ENCODE measurements at places on chromosomes 3 and 15. TPM values are rescaled to one million over a fixed set of nuclear protein-coding genes. Genes with fewer than 3 reads are reported as not detected.
A peak's percentile ranks its signal among the peaks of the same experiment; 100 is the strongest.

GRCh38 chr3:112463250-112463649 is 36.0 kb downstream of the BTLA start:
- no peaks in the 10 kb centered on the region for H3K27me3 ChIP-seq
- peak overlapping the region; percentile 54 for H3K4me3 ChIP-seq
- peaks cover 70% of the 10 kb centered on the region for H3K36me3 ChIP-seq
- peaks cover 78% of the 10 kb centered on the region for H3K4me1 ChIP-seq

GRCh38 chr15:35540885-35541284 is 5.1 kb downstream of the DPH6 start:
- peaks cover 4% of the 10 kb centered on the region for H3K4me1 ChIP-seq
- no peak for DNase-seq
- H3K27me3 ChIP-seq = no peaks in the 10 kb centered on the region

DNA sequence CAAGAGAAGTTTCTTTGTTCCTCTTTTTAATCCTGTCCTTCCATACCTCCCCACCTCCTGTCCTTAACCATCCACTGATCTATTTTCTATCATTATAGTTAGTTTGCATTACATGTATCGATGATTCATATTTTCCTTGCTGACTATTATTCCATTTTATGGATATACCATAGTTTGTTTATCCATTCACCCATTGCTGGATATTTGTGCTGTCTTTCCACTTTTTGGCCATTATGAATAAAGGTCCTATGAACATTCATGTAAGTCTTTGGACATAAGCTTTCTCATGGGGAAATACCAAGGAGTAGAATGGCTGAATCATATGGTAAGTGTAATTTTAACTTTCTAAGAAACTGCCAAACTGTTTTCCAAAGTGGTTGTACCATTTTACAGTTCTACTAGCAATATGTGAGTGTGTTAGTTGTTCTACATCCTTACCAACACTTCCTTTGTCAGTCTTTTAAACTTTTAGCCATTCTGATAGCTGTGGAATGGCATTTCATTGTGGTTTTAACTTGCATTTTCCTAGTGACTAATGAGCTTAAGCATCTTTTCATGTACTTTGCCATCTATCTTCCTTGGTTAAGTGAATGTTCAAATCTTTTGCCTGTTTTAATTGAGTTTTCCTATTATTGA is 11.7 kb downstream of the ATP6V1A start:
- DNase-seq = no peak
- H3K4me3 ChIP-seq = no peak overlapping the region
- H3K4me1 ChIP-seq = peaks cover 15% of the 10 kb centered on the region
- H3K27ac ChIP-seq = no peak overlapping the region
- H3K27me3 ChIP-seq = no peaks in the 10 kb centered on the region

DNA sequence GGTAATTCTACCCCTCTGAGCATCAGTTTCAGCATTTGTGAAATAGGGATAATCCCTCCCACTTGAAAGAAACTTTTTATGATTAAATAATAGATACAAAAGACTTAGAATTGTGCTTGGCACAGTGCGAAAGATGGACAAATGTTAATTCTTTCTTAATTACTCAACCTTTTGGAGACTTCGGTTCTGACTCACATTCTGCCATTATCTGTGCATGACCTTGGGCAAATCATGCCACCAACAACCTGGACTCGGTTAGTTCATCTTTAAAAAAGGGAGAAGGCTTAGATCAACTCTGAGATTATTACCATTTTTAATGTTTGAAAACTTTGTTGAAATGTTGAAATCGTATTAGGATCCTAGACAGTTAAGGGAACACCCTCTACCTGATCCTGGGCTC is 40.6 kb upstream of the POLR2M start:
- H3K36me3 ChIP-seq = no peaks in the 10 kb centered on the region
- H3K27me3 ChIP-seq = peaks cover 11% of the 10 kb centered on the region
- no peak for DNase-seq
- H3K4me3 ChIP-seq = no peak overlapping the region
- peaks cover 3% of the 10 kb centered on the region for H3K4me1 ChIP-seq

- no peaks in the 10 kb centered on the region for H3K27me3 ChIP-seq
- peaks cover 35% of the 10 kb centered on the region for H3K36me3 ChIP-seq
- no peak overlapping the region for H3K27ac ChIP-seq
- H3K4me1 ChIP-seq = peaks cover 3% of the 10 kb centered on the region
- DNase-seq = no peak
These were observed 48.1 kb downstream of the HSPBAP1 start for GRCh38 chr3:122745369-122746021.

HRG gene
- total RNA-seq = not detected

GPR62 gene
- total RNA-seq = not detected

DNA sequence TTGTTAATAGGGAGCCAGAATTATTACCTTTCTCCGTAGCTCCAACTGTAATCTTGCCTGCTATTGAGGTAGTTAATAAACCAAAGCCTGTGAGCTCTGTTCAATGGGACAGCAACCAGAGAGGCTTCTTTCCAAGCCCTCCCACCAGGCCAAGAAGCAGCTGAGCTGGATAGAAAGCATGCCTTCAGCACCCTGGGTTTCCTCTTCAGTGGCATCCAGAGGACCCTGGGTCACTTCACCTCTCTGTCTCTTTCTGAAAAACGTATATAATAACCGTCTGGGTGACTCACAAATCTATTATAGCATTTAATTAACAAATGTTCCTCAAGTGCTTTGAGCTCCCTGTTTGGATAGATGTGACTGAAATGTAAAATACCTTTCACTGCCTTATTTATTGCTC is 420.0 kb downstream of the LPP start:
- no peak overlapping the region for H3K4me3 ChIP-seq
- peaks cover 5% of the 10 kb centered on the region for H3K4me1 ChIP-seq
- no peak overlapping the region for H3K27ac ChIP-seq
- H3K36me3 ChIP-seq = no peaks in the 10 kb centered on the region
- no peak for DNase-seq

GRCh38 chr3:148998297-148998696 is 7.0 kb downstream of the GYG1 start:
- peaks cover 27% of the 10 kb centered on the region for H3K4me1 ChIP-seq
- peak overlapping the region; percentile 16 for H3K27ac ChIP-seq
- no peaks in the 10 kb centered on the region for H3K27me3 ChIP-seq
- DNase-seq = no peak

DNA sequence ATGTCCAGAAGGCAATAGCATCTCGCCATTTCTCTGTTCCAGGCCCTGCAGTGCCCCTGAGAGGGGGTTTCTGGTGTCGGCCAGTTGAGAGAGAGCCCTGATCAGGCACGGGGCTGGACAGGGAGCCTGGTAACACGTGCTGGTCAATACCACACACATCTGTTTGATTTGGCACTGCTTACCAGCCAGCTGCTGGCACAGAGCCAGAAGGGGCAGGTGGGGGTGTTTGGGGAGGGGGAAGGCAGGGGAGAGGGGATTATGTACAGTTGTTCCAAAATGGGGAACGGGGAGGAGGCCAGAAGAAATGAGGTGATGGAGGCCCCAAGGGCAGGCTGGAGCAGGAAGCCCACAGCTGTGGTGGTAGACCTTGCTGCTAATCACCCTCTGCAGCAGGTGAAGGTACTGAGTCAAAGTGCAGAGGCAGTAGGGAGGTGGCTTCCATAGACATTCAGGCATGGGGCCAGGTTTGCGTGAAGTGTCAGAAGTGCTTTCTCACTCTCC is 153.5 kb upstream of the LPP start:
- DNase-seq = no peak
- H3K27me3 ChIP-seq = no peaks in the 10 kb centered on the region
- H3K36me3 ChIP-seq = peaks cover 2% of the 10 kb centered on the region
- H3K4me3 ChIP-seq = peak overlapping the region; percentile 72
- H3K4me1 ChIP-seq = peaks cover 58% of the 10 kb centered on the region

NOX5 gene
- not detected for total RNA-seq

COL6A6 gene
- not detected for total RNA-seq

- H3K27me3 ChIP-seq = peaks cover 4% of the 10 kb centered on the region
- no peaks in the 10 kb centered on the region for H3K4me1 ChIP-seq
- DNase-seq = no peak
- H3K27ac ChIP-seq = no peak overlapping the region
- H3K4me3 ChIP-seq = no peak overlapping the region
- no peaks in the 10 kb centered on the region for H3K36me3 ChIP-seq
These were observed 162.9 kb upstream of the PDZRN3 start for GRCh38 chr3:73787620-73788019.

- peaks cover 42% of the 10 kb centered on the region for H3K4me1 ChIP-seq
- no peak for DNase-seq
- no peak overlapping the region for H3K4me3 ChIP-seq
- peaks cover 40% of the 10 kb centered on the region for H3K36me3 ChIP-seq
These were observed 20.8 kb downstream of the TCF12 start for GRCh38 chr15:56939257-56939656.

GRCh38 chr3:70064194-70064779 is 64.8 kb downstream of the SAMMSON start:
- H3K4me1 ChIP-seq = no peaks in the 10 kb centered on the region
- H3K27ac ChIP-seq = no peak overlapping the region
- no peaks in the 10 kb centered on the region for H3K36me3 ChIP-seq
- no peak for DNase-seq
- H3K27me3 ChIP-seq = peaks cover 24% of the 10 kb centered on the region
- H3K4me3 ChIP-seq = no peak overlapping the region

- DNase-seq = no peak
- no peak overlapping the region for H3K27ac ChIP-seq
These were observed 95.1 kb upstream of the ZPLD1 start for GRCh38 chr3:102339671-102340070.

DNA sequence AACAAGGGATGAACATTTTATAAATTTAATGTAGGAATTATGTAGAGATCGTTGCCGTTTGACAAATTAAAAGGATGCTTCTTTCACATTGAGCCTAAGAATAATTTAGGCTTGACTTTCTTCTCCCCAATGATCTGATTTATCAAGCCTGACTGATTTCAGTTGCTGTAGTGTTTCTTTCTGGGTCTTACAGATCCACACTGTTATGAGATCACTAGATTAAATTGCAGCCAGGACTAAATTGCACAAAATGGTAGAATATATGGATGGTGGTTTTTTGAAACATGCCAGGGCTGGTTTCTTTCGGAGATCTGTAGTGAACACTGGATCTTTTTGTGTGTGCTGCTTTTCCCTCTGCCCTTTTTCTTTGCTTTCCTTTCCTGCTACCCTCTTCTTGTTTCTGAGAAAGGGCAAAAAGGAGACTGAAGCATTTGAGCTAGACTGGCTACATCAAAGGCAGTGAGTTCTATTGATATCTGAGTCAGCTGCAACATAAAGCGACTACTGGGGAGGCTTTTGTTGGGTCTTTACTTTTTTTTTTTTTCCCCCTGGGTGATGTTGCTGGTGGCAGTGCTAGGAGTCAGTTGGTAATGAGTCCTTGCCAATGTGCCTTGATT is 83.0 kb downstream of the AKAP13 start:
- DNase-seq = no peak
- peaks cover 16% of the 10 kb centered on the region for H3K36me3 ChIP-seq
- no peaks in the 10 kb centered on the region for H3K27me3 ChIP-seq
- H3K4me1 ChIP-seq = peaks cover 53% of the 10 kb centered on the region

DNA sequence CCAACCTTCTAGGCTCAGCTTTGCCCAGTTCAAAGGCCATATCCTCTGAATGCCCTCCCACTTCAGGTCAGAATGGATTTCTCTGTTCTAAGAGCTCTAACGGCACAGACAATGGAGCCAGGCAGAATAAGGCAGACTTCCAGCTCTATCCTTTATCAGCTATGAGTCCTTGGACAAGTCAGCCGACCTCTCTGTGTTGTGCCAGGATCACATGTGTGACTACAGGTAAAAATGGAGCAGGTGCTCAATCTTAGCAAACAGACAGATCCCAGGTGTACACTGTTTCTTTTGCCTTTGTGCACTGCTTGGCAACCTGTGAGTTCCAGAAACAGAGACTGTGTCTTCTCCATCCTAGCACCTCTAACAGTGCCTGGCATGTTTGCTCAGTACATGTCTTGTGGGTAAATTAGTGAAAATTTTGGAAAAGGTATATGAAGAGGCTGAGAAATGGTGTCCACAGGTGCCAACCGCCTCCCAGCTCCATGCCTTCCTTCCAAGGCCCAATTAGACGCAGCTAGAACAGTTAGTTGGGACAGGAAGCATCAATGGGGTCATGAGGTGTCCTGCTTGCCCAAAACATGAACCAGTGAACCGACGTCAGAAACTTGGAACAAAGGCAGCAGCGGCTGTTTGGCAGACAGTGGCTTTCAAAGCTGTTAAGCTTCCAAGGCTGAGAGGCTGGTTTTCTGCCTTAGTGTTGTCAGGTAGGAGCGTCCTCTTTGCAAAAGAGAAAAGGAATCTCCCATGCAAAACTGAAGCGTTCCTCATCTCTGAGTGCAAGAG is 28.7 kb downstream of the TLE3 start:
- DNase-seq = no peak
- no peaks in the 10 kb centered on the region for H3K27me3 ChIP-seq
- peaks cover 26% of the 10 kb centered on the region for H3K36me3 ChIP-seq

GRCh38 chr15:24067733-24068501 is 380.8 kb upstream of the NDN start:
- no peak overlapping the region for H3K27ac ChIP-seq
- no peaks in the 10 kb centered on the region for H3K4me1 ChIP-seq
- no peak for DNase-seq
- H3K4me3 ChIP-seq = no peak overlapping the region

DNA sequence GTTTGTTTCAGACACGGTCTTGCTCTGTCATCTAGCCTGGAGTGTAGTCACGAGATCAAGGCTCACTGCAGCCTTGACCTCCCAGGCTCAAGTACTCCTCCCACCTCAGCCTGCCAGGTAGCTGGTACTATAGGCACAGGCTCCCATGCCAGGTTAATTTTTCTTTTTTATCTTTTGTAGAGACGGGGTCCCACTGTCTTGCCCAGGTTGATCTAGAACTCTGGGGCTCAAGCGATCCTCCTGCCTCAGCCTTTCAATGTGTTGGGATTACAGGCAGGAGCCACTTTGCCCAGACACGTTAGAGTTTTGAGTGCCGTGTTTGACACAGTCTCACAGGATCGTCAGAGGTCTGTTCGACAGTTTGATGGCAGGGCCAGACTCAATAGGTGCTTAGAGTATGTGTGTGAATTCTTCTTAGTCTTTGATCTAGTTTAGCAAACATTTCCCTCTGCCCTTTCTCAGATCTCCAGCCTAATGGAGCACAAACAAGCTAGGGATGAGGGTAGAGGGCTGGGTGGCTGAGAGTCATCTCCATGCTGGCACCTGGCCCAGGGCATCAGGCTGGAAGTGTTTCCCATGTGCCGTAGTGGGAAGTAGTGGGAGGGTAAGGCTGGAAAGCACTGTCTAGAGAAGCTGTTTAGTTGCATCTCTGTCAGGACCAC is 66.1 kb upstream of the DLG1 start:
- H3K27me3 ChIP-seq = no peaks in the 10 kb centered on the region
- H3K36me3 ChIP-seq = peaks cover 7% of the 10 kb centered on the region
- no peak overlapping the region for H3K4me3 ChIP-seq

DNA sequence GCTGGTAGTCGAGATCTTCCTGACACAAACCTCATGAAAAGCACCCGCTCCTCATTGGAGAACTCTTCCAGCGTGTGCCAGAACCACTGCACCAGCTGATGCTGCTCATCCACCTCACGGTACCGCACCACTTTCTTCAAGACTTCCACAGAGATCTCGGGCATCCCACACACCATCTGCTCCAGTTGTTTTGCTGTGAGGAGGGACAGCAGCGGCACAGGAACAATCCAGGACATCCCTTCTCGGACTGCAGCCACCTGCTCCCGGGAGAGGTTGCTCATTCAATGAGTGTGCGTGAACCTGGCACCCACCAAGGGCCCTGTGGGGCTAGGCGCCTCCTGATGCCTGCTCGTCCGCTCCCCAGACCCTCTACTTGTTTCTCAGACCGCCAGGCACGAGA is 15.1 kb downstream of the FBXL22 start:
- H3K27me3 ChIP-seq = no peaks in the 10 kb centered on the region
- peak overlapping the region; percentile 52 for H3K27ac ChIP-seq
- peaks cover 12% of the 10 kb centered on the region for H3K36me3 ChIP-seq
- no peak overlapping the region for H3K4me3 ChIP-seq
- H3K4me1 ChIP-seq = peaks cover 13% of the 10 kb centered on the region

All from activated naive CD8-positive, alpha-beta T cell treated with anti-CD3 and anti-CD28 coated beads for 36 hours (primary cell).